ENCODE measurements at places on chromosomes 3 and 15.

DNA sequence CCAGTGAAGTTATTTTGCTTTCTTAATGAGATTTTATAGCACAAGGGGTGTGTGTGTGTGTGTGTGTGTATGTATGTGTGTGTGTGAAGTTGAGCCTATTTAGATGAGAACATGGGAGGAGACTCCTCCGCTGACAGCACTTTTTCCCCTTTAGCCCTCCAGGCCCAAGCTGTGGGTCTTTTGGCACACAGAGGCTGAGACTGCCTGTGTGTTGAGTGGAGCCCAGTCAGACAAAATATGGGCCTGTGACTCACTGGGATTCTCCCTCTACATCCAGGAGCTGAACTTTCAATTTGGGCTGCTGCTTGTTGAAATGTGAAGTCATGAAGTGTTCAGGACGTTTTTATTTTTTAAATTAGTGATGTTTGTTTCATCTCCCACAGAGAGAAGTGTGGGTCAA lies 108.0 kb downstream of the MFSD1 start:
- DNase-seq: no peak

- DNase-seq: no peak
Observed at GRCh38 chr15:68265081-68265480, 12.5 kb upstream of the FEM1B start.

DNA sequence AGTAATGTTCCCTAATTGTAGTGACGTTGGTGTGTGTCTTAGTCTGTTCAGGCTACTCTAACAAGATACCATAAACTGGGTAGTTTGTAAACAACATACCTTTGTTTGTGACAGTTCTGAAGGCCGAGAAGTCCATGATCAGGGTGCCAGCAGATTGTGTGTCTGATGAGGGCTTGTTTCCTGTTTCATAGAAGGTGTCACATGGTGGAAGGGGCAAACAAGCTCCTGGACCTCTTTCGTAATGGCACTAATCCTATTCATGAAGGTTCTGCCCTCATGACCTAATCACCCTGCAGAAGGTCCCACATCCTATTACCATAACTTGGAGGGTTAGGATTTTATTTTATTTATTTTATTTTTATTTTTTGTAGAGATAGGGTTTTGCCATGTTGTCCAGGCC lies 11.1 kb downstream of the ATXN7 start:
- DNase-seq: no peak

- DNase-seq: no peak
Observed at GRCh38 chr3:71102111-71102983, 481.2 kb downstream of the FOXP1 start.

DNA sequence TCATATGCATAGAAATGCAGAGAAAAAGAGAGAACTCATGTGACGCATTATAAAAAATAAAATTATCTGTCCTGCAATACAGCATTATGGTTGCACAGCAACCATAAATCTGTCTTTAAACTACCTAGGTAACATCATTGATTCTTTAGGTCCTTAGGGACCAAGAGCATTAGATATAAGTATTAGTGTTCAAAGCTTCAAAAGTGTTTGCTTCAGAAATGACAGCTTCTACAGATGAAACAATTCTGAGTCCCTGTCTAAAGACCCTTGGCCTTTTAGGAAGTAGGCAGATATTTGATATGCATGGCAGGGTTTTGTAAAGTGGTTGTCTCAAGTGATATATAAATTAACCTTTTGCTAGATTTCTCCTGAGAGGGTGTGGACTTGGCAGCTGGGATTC lies 454.2 kb downstream of the GBE1 start:
- DNase-seq: no peak

- DNase-seq: no peak
Observed at GRCh38 chr15:78307976-78308375, 8.6 kb upstream of the SKIC8 start.

DNA sequence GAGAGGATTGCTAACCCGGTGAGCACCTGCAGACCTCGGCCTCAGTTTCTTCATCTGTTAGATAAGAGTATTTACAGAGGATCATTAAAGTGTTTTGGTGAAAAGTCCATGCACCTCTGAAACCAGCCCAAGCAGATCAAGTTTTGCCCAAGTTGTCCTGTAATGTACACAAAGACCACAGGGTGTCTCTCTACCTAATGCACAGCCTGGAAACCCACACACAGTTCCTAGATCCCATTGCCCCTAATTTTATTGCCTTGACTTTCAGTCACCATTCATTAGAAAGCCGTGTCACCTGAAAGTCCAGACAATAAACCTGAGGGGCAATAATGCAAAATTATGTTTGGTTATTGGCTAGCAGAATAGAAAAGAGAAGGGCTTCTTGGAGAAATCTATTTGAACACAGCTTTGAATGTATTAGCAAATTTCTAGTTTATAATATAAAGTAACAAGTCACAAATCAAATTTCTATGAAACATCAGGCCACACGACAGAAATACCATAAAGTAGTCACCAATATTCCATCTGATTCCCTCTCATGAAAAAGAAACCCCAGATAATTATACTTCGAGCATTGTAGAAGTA lies 161.3 kb upstream of the SLC2A2 start:
- peak; percentile 44 for DNase-seq

DNA sequence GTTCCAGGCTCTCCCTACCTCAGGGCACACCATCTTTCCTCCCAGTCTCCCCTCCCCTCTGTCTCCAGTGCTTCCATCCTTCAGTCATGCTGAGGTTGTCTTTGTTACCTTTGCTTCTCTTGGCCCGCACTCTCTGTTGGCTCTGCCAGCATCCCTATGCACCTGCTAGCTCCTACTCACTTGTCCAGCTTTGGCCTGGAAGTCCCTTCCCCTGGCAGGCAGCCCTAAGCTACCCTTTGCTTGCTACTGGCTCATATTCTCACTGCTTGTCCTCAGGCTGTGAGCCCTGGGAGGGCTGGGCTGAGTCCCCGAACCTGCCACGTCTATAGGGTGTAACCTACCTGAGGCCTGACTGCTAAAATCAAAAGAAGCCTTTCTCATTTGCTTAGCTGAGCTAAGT lies 122.7 kb downstream of the PGPEP1L start:
- no peak for DNase-seq

All from SK-N-DZ (cell line).